CD4-positive, alpha-beta T cell (primary cell): ENCODE measurements at places on chromosomes 5 and 9.

DNA sequence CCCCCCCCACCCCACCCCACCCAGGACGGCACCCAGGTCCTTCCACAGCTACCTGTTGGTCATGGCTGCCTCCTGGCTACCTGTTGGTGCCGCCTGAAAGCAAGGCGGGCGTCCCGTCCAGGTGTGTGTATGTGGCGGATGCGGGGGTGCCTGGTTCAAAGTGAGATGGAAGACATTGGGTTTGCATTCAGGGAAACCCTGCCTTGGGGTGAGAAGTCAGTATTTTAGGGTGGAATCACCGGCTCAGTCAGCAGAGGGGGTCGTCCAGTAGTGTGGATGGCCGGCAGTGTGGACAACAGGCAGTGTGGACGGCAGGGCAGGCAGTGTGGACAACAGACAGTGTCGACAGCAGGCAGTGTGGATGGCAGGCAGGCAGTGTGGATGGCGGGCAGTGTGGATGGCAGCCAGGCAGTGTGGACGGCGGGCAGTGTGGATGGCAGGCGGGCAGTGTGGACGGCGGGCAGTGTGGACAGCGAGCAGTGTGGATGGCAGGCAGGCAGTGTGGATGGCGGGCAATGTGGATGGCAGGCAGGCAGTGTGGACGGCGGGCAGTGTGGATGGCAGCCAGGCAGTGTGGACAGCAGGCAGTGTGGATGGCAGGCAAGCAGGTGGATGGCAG is 28.0 kb downstream of the NKD2 start:
- no peak for DNase-seq

GRCh38 chr9:99796231-99796630 is 25.5 kb upstream of the NR4A3 start:
- DNase-seq: no peak

- DNase-seq: no peak
Observed at GRCh38 chr9:10690546-10690945, 77.7 kb upstream of the PTPRD start.

- no peak for DNase-seq
Observed at GRCh38 chr5:150075806-150076205, 10.5 kb downstream of the CSF1R start.

DNA sequence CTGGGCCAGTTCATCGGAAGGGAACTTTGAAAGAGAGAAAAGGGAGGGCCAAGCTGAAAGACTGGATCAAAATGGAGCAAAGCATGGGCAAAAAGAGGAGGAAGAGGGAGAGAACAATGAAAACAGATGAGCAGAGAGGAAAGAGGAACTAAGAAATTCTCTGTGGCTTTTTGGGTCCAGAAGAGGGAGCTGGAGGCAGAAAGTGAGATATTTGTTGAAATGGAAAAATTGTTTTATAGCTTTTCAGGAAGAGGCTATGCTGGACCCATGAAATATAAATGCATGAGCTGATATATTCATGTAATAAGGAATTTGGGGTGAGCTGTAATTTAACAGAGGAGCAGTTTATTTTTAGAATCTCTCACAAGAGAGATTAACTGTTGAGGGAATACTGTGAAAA is 457.3 kb downstream of the DMAC1 start:
- no peak for DNase-seq

- no peak for DNase-seq
Observed at GRCh38 chr5:42927730-42928129, 112.4 kb downstream of the ANXA2R start.

DNA sequence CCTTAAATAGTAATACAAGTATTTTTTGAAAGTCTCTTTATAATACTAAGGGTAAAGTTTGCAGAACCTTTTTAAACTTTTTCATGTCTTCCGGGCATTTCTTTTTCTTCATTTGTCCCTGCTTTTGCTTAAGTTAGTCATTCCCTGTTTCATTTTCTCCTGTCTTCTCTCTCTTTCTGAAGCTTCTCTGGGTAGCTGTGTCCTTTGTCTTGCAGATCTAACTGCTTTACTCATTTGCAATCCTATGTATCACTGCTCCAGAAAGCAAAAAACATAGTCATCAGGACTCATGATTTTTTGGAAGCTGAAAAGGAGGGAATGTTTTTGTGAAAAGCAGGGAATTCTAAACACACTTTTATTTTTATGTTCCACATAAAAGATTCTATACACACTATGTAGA is 301.7 kb downstream of the MRPS30 start:
- DNase-seq: no peak

GRCh38 chr5:159047086-159047485 is 52.6 kb downstream of the EBF1 start:
- DNase-seq: no peak

DNA sequence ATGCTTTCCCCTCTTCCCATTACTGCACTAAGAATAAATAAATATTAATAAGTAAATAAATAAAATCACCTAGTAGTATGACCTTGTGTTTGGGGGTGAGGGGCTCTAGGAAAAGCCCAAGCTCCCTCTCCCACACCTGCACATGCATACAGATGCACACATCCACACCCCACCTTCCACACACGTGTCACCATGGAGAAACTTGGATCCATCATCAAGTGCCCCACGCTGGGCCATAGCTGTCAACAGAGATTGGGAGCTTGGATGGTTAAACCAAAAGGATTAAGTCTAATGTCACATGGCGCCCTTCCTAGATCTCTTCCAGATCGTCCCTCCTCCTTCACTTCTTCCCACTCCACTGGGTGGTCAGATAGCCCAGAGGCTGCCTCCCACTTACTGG is 37.0 kb downstream of the TMEM215 start:
- no peak for DNase-seq

DNA sequence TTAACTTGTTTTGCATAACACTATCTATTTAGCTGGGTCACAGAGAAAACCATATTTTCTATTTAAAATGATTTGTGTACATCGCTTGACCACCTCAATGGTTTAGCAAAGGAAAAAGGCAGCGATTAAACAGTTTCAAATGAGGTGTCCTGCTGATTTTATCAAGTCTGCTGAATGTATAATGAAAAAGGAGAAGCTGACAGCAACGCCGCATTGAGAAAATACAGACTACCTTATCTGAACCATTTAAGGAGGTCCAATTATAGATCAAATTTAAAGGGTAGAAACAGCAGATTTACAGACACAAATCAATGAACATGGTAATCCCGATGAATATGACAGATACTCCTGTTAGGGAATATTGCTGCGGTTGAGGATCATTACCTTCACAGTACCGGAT is 29.6 kb downstream of the PSMB7 start:
- DNase-seq: no peak

GRCh38 chr9:73170185-73170957 is 18.7 kb downstream of the ANXA1 start:
- DNase-seq: no peak
